ENCODE measurements at places on chromosomes 3 and 15.

GRCh38 chr3:127984241-127984975 is 67.8 kb upstream of the SEC61A1 start:
- DNase-seq, result no peak

GRCh38 chr15:65962187-65962586 is 92.9 kb downstream of the RAB11A start:
- DNase-seq, result no peak

DNA sequence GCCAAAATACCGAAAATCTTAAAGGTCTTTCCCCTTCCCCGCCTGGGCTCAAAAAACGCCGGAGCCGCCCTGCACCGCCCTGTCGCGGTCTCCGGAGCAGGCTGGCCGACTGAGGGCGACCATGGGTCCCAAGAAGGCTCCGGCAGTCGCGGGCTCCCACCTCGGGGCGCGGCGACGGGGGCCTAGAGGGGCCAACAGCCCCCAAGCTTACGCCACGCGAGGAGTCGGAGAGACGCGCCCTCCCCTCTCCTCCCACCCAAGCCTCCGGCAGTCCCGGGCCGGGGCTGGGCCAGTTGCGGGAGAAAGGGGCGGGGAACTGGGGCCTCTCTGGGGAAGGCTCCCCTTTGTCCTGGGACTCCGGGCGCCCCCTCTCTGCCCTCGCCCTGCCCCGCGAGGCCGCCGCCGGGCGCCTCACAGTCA is 69.2 kb downstream of the GOLGA8B start:
- DNase-seq, result peak; percentile 50

DNA sequence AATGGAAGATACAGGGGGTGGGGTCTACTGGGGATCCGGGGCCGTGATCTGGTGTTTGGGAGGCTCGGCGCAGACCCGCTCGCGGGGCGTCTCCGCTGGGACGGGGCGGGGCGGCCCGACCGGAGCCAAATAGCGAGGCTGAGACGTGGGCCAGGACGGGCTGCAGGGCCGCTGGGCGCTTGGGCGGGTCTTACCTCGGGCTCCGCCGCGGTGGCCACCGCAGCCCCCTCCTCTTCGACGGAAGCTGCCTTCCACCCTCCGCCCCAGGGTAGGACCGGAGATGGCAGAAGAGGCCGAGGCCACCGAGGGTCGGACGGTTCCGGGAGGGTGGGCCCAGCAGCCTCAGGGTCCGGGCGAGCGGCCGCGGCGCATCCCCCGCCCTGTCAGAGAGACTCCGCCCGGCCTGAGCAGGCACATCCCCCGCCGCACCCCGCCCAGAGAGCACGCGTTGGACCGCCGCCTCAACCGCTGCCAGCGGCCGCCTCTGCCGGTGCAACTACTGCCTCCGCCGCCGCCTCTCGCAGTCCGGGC is 399 bp downstream of the MYO9A start:
- peak; percentile 81 for DNase-seq

- no peak for DNase-seq
Observed at GRCh38 chr3:55537129-55537528, 50.0 kb upstream of the WNT5A start.

- DNase-seq, result no peak
Observed at GRCh38 chr3:24359645-24360462, 134.8 kb downstream of the THRB start.

DNA sequence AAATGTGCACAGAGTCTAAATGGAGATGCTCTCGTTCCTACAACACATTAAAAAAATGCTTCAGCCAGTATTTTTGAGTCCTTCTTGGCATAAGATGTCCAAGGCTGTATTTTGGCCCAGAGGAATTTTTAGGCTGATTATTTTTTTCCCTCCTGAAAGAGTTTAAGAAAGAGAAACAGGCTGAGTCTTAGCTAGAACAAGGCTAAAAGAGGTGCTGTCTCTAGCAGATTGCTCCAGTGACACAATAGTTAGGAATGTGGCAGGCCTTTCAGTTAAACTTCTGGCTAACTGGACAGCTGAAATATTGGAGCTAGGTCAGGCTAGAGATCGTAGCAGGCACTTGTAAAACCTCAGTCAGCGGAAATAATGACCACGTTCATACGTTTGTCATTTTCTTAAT is 271.4 kb upstream of the RARB start:
- DNase-seq, result no peak

DNA sequence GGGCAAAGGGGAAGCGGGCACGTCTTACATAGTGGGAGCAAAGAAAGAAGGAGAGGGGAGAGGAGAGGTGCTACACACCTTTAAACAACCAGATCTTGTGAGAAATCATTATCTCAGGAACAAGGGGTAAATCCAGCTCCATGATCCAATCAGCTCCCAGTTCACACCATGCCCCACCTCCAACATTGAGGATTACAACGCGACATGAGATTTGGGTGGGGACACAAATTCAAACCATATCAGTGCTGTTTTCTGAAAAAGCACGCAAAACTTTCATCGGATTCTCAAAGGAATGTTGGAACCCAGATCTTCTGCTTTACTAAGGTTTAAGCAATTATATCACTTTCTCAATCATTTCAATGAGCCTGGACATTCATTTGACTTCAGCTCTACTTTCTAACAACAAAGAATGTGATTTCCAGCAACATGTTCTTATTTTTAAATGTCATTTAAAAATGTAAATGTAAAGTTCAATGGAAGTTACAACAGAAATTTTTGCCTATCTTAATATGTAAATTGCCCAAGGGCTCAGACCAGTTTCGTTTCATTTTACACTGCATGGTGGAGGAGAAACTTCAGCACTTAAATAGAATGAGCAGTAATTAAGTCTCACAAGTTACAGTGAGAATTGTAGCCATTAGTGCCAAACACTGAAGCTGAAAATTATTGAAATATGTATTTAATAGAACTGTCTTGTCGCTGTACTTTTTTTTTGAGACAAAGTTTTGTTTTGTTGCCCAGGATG is 8.4 kb upstream of the CCDC54 start:
- no peak for DNase-seq

GRCh38 chr15:81723701-81724100 is 322.1 kb downstream of the MEX3B start:
- no peak for DNase-seq

- DNase-seq, result no peak
Observed at GRCh38 chr15:81301385-81301784, 22.6 kb downstream of the STARD5 start.

- no peak for DNase-seq
Observed at GRCh38 chr3:171099911-171100310, 73.4 kb upstream of the SLC2A2 start.

GRCh38 chr3:13715167-13715954 is 164.5 kb downstream of the WNT7A start:
- no peak for DNase-seq

DNA sequence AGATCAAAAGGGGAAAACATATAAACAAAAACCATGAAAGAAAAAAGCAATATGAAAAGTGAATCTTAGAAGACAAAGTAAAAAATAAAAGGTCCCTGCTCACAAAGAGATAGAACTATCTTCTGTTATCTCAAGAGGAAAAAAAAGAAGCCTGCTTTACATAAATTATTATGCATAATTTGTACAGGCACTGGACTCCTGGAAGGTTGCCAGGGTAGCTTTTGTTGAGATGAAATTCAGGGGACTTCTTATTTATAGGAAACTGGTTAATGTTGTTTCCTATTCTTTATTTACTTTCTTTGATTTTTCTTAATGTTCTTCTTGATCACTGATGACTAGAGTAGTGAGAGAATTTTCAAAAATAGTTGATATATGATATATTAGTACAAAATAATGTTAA is 66.9 kb downstream of the PPM1L start:
- no peak for DNase-seq

GRCh38 chr15:75671730-75672602 is 24.3 kb downstream of the SNX33 start:
- no peak for DNase-seq

DNA sequence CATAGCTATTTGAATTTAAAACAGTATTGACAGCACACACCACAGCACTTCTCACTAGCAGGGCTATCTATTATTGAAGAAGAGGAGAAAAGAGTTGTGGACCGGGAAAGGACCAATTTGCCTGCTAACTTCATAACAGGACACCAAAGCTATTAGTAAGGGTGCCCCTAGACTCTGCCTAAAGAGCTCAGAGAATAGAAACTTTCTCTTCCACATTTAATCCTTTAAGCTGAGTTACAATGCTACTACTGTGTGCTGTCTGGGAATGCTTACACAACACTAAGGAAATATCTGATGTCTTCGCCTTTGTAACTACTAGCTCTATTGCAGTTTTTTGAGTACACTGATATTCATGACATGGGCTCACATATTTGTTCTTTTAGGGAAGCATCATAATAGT is 13.5 kb upstream of the AADAC start:
- no peak for DNase-seq

- no peak for DNase-seq
Observed at GRCh38 chr15:96181873-96182301, 148.6 kb upstream of the NR2F2 start.

DNA sequence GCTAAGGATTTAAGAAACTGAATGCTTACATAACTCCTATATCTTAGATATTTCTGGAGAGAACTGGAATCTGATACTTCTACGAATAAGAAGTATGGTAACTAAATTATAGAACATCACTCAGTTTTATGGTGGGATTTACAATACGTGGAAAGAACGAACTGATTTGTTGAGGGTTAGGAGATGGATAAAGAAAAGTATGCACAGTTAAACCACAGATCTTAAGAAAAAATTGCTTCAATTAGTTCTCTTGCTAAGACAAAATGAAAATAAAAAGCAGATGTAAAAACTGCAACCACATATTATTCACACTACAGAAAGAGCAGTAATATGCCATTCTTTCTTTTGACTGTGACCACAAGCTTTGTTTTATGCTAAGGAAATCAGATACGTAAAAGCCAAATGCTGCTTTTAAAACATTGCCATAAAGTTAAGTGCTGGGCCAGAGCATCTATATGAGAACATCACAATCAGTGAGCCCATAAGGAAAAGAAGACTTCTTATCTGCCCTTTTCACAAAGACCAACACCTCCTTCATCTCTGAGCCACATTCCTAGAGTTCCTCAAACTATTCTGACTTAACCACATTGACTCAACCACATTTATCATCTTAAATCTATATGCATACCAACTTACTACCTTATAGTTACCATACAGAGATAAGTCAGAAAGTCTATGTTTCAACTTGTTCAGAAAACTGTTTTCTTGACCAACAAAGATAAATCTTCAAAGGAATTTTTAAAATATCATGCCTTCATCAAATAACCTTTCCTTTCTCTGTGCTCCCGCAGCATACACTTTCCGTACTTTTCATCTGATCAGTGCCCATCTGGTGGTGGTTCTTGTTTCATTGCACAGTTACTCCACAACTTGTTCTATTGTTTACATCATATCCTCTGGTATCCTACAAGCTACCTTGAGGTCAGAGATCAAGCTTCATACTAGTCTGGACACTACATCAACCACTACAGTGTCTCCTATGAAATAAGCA is 61.7 kb downstream of the FSIP1 start:
- no peak for DNase-seq

- DNase-seq, result no peak
Observed at GRCh38 chr3:143298886-143299535, 179.4 kb downstream of the CHST2 start.

- no peak for DNase-seq
Observed at GRCh38 chr15:57316451-57316850, 59.9 kb upstream of the CGNL1 start.

Measured in stimulated activated naive CD8-positive, alpha-beta T cell treated with anti-CD3 and anti-CD28 coated beads, Interleukin-15, amount 100 ng/mL, for 72 hours (primary cell).